Activated naive CD4-positive, alpha-beta T cell (primary cell): ENCODE measurements at places on chromosomes 3 and 15.

GRCh38 chr3:165852711-165853110 lies 15.5 kb upstream of the BCHE start:
- DNase-seq, result no peak

GRCh38 chr15:40999190-40999589 lies 45.9 kb downstream of the CHAC1 start:
- DNase-seq, result no peak

GRCh38 chr15:88894819-88895767 lies at the start of gene HAPLN3:
TSS of gene HAPLN3 (minus strand) at chr15:88895544. CDS start at chr15:88887298, 8,246 bp downstream.
- no peak for DNase-seq

- no peak for DNase-seq
These were observed 737.5 kb upstream of the LMCD1 start for GRCh38 chr3:7764115-7764514.

DNA sequence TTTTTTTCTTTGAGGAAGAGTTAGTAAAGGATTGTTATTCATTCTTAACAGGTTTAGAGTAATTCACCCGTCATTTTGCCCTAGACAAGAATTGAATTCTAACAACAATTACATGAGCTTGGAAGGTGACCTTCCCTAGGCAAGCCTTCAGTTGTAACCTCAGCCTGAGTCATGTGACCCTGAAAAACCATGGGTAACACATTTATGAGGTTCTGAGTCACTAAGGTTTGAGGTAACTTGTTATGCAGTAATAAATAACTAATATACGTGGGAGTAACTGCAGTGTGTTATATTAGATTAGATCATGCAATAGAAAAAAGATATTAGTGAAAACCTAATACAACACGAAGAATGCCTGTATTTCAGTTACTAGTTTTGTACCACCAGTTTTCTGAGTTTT lies 237.6 kb upstream of the NDN start:
- DNase-seq, result no peak

GRCh38 chr3:32469151-32469874 lies 33.3 kb downstream of the CMTM6 start:
- DNase-seq, result no peak

GRCh38 chr15:86829245-86829644 lies 749.6 kb downstream of the AGBL1 start:
- DNase-seq, result no peak

GRCh38 chr15:55564347-55565145 lies 23.6 kb downstream of the PYGO1 start:
- no peak for DNase-seq

GRCh38 chr3:143078883-143079282 lies 40.7 kb upstream of the CHST2 start:
- DNase-seq, result no peak

- DNase-seq, result no peak
These were observed 294.9 kb downstream of the RORA start for GRCh38 chr15:60933900-60934885.

- no peak for DNase-seq
These were observed 406.5 kb upstream of the TGFBR2 start for GRCh38 chr3:30199855-30200254.

- DNase-seq, result no peak
These were observed 354.0 kb downstream of the LRTM1 start for GRCh38 chr3:54573858-54574257.

DNA sequence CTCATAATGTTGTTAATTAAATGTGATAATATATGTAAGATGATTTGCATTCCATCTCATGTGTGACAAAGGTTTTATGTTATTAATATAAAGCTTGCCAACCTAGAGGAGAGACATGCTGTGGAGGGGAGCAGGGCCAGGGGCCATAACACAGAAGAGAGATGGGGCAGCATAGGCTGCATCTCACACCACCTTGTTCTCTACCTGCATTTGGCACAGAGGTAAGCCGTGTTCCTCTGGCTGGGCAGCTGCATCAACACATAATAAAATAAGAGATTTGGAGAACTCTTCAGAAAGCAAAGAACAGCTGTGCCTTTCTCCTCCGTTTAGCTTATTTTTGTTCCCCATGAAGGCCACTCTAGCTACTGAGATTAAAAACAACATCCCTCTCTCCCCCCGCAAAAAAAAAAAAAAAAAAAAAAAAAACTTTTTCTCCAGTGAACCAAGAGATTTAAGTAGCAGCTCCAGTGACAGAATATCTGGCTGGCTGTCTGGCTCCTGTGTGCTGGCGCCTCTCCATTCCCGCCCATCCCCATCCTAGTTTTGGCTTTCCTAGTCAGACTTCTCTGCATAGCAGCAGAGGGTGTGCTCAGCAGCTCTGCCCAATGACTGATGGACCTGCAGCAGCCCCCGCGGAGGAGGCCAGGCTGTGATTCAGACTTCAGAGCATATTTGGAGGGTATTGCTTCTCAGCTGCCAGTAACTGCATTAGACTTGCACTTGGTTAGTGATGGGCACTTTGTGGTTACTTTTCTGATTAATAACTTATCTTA lies 52.2 kb upstream of the STXBP5L start:
- no peak for DNase-seq

- no peak for DNase-seq
These were observed 55.7 kb downstream of the B3GNT5 start for GRCh38 chr3:183308751-183309150.

DNA sequence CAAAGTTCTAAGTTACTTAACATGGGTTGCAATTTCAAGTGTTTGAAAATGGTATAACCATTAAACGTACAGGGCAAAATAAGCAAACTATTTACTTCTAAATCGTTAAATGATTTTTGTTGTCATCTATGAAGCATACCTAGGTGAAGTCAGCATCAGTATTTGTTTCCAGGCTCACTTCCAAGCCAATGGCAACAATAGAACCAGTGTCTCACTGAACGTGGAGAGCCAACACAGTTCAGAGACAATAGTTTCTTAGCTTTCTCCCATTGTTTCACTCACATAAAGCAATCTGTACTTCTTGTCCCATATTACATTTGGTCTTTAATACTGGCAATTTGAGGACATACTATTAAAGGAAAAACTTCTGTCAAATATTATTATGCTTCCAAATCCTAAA lies 397.2 kb downstream of the MECOM start:
- no peak for DNase-seq

DNA sequence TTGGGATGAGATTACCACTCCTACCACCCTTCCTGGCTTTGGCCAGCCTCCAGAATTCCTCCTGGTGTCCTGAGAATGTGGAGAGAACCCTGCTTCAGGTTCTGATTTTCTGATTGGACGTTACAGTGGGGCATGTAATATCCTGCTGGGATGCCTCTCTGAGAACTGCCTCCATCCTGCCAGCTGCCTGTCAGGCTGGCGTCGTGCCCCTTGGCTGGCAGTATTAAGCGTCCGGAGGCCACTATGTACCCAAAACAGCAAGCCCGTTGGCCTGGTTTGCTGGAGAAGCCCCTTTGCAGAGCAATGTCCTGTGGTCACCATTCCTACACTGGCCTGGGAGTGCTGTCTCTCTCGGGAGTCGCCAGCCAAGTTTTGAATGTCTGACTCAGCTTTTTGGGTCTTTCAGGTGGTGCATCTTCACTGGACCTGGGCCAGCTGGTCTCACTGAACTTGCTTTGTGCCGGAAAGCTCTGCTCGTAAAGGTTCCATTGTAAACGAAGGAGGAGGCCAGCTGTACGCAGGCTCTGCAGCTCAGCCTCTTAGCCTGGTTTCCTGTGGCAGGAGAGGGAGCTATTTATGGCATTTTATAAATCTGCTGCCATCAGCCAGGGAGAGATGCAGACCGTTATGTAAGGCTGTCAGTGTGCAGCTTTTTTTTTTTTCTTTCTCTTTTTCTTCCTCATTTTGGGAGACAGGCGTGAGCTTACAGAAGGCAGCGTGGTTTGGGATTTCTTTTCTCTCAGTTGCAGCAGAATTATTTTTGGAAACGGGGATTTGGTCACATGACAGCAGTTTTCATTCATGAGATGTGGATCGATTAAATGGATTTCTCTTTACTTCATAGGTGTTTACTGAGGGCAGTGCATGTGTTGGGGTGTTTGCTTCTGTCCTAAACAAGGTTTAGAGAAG lies 19.0 kb upstream of the TRAK1 start:
- DNase-seq, result no peak

- DNase-seq, result peak; percentile 35
These were observed 8.3 kb downstream of the PSTPIP1 start for GRCh38 chr15:77002954-77003912.

DNA sequence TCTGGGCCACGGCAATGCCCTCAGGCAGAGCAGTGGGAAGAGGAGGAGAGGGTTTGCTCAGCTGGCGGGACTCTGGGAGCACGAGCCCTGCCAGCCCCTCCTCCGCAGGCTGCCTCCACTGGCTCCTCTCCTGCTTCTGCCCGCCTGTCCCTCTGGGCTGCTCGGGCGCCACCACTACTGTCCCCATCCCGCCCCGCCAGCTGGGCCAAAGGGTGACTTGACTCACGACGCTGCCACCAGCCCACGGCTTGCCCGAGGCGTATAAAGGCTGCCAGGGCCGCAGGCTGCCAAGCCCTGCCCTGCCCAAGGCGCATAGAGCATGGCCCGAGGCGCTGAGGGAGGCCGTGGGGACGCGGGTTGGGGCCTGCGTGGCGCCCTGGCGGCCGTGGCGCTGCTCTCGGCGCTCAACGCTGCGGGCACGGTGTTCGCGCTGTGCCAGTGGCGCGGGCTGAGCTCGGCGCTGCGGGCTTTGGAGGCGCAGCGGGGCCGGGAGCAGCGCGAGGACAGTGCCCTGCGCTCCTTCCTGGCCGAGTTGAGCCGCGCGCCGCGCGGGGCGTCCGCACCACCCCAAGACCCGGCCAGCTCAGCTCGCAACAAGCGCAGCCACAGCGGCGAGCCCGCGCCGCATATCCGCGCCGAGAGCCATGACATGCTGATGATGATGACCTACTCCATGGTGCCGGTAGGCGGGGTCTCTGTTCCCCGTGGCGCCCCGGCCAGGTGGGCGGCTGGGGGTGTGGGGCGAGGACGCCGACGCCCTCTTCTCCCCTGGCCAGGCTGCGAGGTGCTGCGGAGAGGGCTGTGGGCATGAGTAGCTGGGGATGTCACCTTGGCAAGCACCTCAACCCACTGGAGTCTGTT lies at the start of gene GLDN:
Gene GLDN (plus strand): TSS at position 290 of the 861 bp plus-strand sequence. CDS start 30 bp downstream, at position 320.
- no peak for DNase-seq

GRCh38 chr3:115160295-115160694 lies 13.2 kb upstream of the ZBTB20 start:
- no peak for DNase-seq

- DNase-seq, result no peak
These were observed 997.2 kb downstream of the DIPK2A start for GRCh38 chr3:144968750-144969350.

DNA sequence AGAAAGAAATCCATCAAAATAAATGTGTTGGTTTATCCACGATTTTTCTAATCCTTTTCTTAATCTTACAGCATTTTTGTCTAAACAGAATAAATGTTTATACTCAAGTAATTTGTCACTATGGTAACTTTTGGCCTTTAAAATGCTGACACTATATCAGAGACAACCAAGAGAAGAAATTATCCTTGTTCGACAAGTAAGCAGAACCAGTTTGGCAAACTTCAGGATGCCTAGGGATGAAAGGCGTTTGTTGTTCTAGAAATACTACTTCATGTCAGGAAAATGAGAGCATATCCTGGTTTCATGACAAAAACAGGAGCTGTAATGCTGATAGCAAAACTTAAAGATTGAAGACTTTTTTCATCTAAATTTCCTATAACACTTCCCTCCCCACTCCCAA lies 308.0 kb upstream of the ATP11B start:
- DNase-seq, result no peak

GRCh38 chr3:50242851-50243542 lies 7.0 kb downstream of the GNAI2 start:
- no peak for DNase-seq

DNA sequence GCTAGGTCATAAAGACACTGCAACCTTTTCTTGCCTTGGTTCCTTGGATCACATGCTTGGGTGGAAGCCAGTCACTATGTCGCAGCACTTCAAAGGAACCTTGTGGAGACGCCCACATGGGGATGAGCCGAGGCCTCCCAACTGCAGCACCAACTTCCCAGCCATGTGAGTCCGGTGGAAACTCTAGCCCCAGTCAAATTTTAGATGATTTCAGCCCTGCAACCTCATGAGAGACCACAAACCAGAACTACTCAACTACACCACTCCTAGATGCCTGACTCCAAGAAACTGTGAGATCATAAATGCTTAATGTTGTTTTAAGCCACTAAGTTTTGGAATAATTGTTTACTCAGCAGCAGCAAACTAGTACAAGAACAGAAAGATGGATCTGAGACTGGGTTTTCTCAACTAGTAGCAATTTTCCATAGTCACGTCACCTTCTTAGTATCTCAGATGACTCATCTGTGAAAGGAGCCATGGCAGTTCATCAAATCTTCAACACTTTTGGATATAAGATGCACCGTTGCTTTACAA lies 86.5 kb downstream of the MB21D2 start:
- no peak for DNase-seq

DNA sequence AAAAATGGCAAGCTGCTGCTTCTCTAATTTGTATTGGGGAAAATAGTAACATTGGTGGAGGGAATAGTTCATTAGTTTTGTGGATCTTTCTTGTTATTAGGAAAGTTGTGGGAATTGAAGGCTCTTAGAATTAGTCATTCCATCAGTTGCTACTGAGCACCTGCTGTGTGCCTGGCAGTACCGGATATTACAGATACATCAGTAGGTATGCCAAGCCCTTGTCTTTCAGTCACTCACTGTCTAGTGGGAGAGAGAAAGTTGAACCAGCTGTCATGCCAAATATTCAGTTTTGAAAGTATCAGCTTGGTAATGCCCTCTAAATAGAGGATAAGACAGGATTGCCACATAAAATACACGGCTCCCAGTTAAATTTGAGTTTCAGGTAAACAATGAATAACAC lies 32.5 kb downstream of the IGSF10 start:
- DNase-seq, result no peak

GRCh38 chr3:186150041-186150830 lies 41.3 kb upstream of the ETV5 start:
- DNase-seq, result no peak

DNA sequence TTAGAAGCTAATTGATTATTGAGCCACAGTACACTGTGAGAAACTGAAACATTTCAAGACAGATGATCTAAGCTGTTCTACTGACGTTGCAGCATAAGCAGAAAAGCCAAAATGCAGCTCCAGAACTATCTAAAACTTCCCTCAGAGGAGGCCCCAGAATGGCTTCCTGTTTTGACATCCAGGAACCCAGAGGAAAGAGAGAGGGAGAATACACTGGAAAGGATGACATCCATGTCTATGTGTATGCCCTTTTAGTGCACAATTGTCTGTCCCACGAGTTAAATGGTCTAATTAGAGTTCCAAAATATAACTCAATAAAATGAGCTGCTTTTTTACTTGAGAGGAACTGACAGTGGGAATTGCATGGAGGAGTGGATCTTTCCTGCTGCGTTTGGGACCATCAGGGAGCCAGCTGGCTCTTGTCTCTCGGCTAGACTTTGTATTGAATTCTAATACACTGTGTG lies 688.1 kb downstream of the ZNF385D start:
- DNase-seq, result no peak

- no peak for DNase-seq
These were observed 42.5 kb downstream of the IL16 start for GRCh38 chr15:81239190-81239589.

GRCh38 chr3:9205345-9206143 lies 43.9 kb downstream of the SRGAP3 start:
- DNase-seq, result no peak

DNA sequence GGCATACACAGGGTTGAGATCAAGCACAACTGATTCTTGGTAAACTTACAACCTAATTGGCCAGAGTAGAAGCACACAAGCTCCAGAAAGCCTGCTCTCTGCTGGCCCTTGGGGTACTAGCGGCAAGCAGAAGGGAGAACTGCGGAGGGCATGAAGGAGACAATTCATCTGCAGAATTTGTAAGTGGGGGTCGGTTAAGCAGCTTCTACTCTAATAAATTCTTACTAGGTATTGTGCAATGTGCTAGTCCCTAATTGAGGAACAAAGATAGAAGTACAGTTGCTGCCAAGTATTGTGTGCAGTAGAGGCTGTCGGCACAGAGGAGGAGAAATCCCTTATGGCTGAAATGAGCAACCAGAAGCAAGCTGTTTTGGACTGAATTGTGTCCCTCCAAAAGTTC lies 91.2 kb upstream of the VEPH1 start:
- no peak for DNase-seq
